NCI-H1694 treated with DMSO at 0.1 percent for 48 hours (cell line): ENCODE measurements at places on chromosomes 13 and 19.

DNA sequence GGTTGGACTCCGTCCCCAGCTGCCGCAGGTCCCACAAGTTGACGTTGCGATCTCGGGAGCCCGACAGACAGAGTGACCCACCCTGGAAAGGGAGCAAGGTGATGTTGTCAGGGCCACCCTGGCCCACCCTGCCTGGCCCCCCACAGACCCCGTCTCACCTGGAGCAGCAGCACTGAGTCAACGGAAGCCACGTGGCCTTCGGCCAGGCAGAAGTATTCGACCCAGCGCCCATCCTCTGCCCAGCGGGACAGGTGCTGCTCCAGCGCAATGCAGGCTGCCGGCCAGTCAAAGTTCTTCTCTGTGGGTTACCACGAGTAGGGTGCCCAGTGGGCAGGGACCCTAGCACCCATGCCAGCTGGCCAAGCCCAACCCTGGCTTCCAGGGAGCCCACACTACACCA, 1.8 kb downstream of the FBXW9 start:
- no peak for DNase-seq

GRCh38 chr19:29779921-29780320, 31.9 kb upstream of the CCNE1 start:
- DNase-seq = no peak

- no peak for DNase-seq
Measured at GRCh38 chr13:29583073-29583785, 12.3 kb downstream of the SLC7A1 start.

DNA sequence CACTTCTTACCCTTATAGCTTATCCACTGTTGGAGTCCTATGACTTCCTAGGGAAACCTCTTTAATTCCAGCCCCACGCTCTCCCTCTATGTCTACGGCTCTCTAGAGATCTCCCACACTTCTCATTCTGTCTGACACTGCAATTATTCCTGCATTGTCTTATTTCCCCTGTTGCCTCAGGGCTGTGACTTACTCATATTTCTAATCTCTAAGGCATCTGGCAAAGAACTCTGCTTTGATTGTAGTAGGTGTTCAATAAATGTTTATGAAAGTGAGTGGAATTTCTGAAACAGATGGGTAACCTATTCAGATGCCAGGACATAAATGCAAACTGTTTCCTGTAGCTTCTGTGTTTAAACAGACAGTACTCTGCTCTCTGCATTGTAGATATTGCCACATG, 102.4 kb upstream of the SERTM1 start:
- no peak for DNase-seq

- DNase-seq = no peak
Measured at GRCh38 chr19:10720607-10721125, 2.8 kb downstream of the DNM2 start.

GRCh38 chr19:7847664-7848063, 17.6 kb downstream of the EVI5L start:
- no peak for DNase-seq

GRCh38 chr19:18261474-18261873, 12.8 kb downstream of the IQCN start:
- no peak for DNase-seq
